Activated CD4-positive, alpha-beta T cell treated with anti-CD3 and anti-CD28 coated beads, Interleukin-2, Interleukin-4, amounts not matched to agents 100 ng/mL and 50 ng/mL, durations not matched to agents 16 hours and 8 hours (primary cell): ENCODE measurements at places on chromosomes 5 and 9.

- DNase-seq: no peak
Observed at GRCh38 chr5:174459832-174460448, 264.4 kb upstream of the MSX2 start.

DNA sequence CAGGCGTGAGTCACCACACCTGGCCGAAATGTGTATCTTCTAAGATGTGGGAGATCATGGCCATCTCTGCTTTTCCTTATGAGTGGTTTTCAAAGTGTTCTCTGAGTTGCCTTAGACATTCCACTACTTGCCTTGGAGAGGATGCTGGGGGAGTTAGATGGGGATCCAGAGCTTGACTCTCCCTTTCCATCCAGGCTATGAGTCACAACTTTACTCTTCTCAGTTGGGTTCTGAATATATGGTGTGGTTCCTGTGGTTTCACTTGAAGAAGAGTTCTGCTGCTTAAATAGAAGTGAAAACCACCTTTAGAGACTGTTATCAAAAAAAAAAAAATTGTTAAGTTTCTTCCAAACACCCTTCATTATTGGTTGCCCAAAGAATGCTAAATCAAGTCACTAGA lies 217.6 kb downstream of the ZNF608 start:
- peak; percentile 35 for DNase-seq

GRCh38 chr5:52150501-52150900 lies 637.2 kb upstream of the ITGA1 start:
- DNase-seq: no peak

DNA sequence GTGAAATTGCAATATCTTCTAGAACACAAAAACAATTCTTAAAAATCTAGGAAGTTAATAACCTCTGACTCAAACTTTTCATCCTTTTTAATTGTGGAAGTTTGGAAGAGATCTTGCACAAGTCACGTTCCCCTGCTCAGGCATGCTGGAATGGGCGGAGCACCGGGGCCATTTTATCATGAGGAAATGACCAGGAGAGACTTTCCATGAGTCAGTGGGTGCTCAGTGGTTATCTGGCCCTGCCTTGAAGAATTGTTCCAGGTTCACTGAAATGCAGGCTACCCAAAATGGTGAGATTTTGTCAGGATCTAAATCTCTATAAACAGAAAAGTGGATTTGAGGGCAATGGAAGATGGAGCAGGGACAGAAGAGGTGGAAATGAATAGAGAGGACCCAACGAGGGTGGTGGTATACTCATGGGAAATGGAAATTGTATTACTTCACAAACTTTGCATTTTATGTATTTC lies 61.2 kb downstream of the FYB1 start:
- no peak for DNase-seq

GRCh38 chr9:72041775-72042194 lies 18.6 kb downstream of the C9orf57 start:
- no peak for DNase-seq

- DNase-seq: no peak
Observed at GRCh38 chr5:175695161-175696126, 37.6 kb downstream of the HRH2 start.

GRCh38 chr9:137761032-137761431 lies 116.5 kb upstream of the CACNA1B start:
- peak; percentile 44 for DNase-seq

DNA sequence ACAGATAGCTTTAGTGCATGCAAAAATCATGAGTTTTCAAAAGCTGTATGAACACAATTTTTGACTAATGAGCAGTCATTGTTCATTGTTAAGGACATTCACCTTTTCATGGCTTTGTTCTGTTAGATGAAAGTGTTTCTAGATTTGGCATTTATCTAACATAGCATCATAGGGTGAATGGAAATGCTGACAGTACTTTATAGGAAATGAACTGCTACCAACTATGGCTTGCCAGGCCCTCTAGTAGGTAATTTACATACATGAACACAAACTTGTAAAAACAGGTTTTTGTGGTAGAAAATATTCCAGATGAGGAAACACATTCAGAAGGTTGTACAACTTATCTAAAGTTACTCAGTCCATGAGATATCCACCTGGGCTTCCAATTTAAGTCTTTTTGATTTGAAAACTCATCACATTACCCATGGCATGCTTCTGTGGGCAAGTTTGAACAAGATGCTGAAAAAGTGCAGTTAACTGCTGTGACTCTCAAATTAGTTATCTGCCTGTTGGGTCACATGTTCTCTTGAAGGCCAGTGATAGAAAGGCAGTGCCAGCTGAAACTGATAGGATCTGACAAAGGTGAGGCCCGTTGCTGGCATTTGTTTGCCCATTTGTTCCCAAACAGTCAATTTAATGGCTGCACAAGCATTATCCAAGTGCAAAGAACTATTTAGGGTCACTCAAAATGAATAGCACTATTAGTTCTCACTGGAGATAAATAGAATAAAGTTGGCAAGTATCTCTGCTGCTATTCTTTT lies 399.1 kb downstream of the MAN2A1 start:
- DNase-seq: no peak

DNA sequence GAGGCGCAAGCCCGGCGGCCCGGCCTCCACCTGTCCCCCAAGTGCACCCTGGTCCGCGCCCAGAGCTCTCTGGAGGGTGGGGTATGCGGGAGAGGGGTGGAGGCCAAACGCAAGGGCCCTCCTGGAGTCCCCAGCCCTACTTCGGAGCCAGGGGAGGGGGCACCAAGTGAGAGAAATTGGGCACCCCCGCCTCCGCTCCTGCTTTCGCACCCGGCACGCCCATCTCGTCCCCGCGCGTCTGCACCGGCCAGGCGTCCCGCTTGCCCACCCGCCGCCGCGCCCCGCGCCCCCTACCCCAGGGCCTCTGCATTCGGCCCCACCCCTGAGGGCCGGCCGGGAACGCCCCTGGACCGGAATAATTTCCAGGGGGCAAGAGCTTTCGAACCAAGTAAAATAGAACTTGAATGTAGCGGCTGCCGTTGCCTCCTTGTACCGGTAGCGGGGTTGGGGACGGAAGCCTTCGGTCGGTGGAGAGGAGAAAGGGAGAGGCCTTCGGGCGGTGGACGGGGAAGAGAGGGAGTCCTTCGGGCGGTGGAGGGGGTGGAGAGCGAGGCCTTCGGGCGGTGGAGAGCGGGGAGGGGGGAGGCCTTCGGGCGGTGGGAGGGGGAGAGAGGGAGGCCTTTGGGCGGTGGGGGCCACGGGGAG lies 694 bp upstream of the PHPT1 start:
- DNase-seq: peak; percentile 36

DNA sequence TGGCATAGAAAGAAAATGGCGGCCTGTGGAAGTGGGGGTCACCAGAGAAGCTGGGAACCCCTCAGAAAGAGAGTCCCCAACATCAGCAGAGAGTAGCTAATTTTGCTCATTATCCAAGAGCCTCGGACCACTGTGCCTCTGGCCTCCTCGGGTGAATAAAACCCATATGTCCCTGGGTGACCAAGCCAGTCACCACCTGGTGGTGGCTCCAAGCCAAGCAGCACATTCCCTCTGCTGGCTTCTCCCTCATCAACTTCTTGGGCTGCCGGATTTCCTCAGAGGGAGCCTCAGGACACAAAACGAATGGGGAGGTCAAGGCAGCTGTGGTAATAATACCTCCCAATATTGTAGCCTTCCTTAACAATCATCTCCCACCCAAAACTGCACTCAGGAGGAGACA lies 242.5 kb downstream of the NFIB start:
- DNase-seq: no peak

DNA sequence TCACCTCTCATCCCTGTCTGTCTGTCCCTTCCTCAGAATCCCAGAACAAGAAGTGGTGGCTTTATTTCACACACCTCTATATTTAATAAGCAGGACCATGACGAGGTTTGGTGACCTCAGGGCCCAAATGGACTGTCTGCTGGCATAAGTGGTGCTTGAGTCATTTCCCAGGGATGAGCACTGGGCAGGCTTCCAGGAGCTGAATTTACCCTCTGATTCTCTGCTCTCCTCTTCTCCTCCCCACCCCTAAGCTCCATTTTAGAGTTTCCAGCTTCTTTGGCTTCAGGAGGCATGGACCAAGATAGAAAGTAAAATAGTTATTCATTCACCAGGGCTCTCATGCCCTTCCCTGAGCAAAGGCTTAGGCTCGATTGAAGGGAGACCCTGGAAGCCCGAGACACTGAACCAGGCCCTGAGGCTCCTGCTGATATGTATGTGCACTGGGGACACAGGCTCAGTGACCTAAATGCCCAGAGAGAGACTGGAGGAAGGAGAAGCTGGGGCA lies 69.1 kb downstream of the PPARGC1B start:
- no peak for DNase-seq

DNA sequence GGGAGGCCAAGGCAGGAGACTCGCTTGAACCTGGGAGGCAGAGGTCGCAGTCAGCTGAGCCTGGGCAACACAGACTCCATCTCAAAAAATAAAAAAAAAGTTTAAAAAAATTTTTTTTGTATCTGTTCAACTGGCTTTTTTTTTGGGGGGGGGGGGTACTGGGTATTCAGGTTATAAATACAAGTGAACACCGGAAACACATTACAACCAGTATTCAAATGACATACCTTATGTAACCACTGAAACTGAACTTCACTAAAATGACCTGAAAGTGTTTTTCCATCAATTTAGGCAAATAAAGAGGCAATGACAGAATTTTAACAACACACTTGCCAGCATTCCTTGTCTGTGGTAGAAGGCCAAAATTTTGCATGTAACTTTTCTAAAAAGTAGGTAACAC lies 33.5 kb downstream of the STRBP start:
- DNase-seq: no peak

DNA sequence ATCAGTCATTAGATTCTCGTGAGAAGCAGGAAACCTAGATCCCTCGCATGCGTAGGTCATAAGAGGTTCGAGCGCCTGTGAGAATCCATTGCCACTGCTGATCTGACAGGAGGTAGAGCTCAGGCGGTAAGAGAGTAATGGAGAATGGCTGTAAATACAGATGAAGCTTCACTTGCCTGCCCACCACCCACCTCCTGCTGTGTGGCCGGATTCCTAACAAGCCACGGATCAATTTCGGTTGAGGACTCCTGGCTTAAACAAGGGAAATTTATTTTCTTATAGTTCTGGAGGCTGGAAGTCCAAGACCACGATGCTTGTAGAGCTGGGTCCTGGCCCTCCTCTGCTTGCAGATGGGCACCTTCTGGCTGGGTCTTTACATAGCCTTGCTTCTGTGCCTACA lies 200.4 kb downstream of the PCSK5 start:
- DNase-seq: no peak

GRCh38 chr9:22241611-22242010 lies 205.0 kb upstream of the DMRTA1 start:
- no peak for DNase-seq

DNA sequence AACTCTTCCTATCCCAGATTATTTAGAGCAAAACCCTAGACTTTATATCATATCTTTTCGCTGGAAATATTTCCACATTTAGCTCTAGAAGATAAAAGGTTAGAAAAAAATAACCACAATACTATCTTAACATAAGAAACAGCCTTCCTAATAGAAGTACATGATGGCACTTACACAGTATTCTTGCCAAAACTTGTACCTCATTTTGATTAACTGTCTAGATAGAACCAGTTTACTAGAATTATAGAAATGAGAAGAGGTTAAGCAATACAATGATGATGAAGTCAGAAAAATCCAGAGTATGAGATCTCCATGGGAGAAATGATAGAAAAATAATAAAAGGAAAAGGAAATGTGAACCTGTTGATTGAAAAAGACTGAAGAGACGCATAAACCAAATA lies 63.1 kb downstream of the SLC12A2 start:
- DNase-seq: no peak

DNA sequence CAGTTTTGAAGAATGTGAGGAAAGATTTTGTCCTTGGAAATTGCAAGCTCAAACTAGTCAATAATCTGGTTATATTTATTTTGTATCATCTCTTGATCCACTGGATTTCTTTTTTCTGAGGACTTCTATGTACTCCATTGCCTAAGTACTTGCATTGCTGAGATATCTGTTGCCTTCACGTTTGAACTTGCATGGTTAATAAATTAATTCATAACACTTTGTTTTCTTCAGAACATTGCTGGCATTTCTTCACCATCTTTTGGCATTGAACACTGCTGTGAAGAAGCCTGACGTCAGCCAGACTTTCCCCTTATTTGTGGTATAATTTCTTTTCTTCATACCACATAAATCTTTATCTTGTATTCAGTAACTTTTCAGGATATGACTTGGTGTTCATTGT lies 246.0 kb upstream of the KIF2A start:
- no peak for DNase-seq

DNA sequence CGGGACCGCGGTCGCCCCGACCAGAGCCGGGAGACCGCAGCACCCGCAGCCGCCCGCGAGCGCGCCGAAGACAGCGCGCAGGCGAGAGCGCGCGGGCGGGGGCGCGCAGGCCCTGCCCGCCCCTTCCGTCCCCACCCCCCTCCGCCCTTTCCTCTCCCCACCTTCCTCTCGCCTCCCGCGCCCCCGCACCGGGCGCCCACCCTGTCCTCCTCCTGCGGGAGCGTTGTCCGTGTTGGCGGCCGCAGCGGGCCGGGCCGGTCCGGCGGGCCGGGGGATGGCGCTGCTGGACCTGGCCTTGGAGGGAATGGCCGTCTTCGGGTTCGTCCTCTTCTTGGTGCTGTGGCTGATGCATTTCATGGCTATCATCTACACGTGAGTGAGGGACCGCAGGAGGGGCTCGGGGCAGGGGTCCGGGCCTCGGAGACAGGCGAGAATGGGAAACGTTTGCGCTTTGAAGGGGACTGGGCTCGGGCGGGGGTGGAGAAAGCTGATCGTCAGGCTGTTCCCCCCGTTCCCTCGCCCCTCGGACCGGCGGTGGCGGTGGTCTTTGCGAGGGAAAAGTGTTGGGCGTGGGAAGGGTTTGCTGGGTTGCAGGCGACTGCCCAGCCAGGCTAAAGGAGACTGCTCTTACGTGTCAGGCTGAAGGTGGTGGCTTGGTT lies 457 bp downstream of the UGCG start:
- peak; percentile 15 for DNase-seq
